ENCODE measurements at places on chromosomes 12 and 14.
A peak's percentile ranks its signal among the peaks of the same experiment; 100 is the strongest.

- no peak for DNase-seq
These were observed 4.7 kb downstream of the LIN52 start for GRCh38 chr14:74089251-74090020.

GRCh38 chr12:65881965-65882413, 57.7 kb downstream of the HMGA2 start:
- no peak for DNase-seq

DNA sequence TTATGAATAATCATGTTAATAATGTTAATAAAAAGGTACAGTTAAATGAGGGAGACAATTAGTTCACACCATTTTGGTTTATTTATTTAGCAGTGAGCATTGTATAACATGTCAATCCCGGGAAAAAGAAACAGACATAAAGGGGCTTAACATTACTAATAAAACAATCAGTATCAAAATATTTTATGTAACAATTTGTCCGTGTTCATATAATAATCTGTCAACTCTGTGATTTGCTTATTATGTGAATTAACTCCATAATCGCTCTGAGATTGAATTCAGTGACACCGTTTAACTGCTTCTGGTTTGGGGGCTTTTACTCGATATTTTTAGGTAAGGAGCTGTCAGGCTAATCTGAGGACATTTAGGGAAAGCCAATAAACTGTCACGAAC, 95.8 kb upstream of the HMGA2 start:
- no peak for DNase-seq

- DNase-seq, result no peak
These were observed 133.6 kb upstream of the SLC38A2 start for GRCh38 chr12:46506198-46506597.

DNA sequence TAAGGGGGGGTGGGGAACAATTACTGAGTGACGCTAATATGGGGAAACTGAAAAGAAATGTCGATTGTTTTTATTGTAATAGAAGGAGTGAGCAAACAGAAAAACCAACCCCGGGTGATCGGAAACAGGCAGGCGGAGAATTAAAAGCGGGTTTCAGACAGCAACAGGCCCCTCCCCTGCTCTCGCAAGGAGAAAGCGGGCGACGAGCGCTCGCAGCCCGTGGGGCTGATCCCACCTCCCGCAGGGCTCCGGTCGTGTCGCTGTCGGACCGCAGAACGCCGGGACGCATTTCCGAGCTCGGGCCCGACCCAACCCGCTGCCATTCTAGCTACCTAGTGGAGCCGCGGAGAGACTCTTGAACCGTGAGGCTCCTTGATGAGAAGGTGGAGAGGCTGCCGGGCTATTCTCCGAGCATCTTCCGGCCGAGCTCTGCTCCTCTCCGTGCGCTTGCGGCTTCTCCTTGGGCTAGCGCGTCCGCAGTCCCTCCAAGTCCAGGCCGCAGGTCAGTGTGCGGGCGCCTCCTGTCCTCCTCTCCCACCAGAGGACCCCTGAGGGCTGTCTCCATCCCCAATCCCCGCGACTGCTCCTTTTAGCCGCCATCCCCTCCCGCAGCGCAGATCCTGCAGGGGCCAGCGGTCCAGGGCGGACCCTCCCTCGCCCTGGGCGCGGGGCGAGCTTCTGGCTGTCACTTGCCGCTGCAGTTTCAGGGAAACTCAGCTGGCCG, 4.1 kb upstream of the PAX9 start:
- DNase-seq, result no peak

DNA sequence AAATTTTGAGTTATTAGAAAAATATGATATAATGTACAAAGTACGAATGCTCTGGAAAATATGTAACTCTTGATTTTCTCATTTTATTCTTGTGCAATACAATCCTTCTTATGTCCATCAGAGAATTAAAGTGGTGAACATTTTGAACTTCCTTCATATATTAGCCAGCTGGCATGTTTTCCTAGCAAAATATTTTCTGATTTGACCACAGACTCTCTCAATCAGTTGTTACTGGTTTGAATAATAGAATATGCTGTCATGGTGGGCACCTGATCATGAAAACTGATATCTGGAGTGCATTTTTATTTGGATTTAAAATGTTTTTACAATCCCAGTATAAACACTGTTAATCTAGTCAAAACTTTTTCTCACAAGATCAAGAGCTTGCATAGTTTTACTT, 24.2 kb downstream of the PARPBP start:
- DNase-seq, result no peak

DNA sequence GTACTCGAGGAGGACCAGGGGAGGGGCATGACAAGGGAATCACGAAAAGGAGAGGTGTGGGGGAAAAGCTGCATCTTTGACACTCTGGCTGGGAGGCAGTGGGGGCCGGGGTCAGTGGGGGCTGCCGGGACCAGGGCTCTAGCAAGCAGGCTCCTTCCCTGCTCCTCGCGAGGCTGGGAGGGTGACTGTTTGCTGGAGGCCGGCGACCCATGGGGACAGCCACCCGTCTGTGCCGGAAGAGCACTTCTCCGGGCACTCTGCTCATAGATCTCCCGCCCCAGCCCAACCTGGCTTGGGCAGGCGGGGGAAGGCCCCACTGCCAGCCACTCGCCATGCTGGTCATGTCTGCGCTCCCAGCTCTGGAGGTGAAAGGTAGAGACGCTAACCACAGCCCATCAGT, 130.7 kb downstream of the RBM19 start:
- DNase-seq, result no peak

DNA sequence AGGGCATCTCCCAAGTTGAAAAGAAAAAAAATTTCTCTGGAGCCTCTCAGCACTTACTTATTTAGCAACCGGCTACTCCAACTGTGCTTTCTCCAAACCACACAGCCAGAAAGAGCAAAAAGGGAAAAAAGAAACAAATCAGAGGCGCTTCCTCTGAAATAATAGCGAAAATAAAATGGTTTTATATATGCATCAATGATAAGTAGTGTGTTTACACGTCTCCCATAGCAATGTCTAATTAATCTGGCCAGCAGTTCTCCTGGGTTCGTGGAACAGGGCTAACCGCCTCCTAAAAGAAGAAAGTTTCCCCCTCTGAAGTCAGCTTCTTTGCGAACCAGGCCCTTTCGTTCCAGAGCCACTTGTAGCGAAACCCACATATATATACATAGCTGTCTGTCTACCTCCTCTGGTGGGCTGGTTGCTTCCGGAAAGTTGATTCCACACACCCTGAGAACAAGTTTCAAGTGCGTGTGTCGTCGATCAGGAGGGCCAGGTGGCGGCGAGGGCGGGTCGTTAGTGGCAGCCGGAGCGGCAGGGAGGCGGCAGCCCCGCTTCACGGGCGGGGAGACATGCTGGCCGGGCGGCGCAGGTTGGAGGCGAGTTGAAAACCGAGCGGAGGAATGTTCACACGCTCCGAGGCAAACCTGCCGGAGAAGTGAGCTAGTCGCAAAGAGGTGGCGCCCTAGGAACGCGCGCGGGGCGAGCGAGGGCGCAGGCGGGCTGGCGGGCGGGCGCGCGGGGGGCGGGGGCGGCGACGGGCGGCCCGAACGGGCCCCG, 2.7 kb downstream of the PTHLH start:
- DNase-seq, result no peak

GRCh38 chr12:52807544-52808470, 6.1 kb downstream of the KRT4 start:
- DNase-seq, result no peak

- DNase-seq, result no peak
These were observed 38.3 kb downstream of the NIN start for GRCh38 chr14:50792634-50793068.

DNA sequence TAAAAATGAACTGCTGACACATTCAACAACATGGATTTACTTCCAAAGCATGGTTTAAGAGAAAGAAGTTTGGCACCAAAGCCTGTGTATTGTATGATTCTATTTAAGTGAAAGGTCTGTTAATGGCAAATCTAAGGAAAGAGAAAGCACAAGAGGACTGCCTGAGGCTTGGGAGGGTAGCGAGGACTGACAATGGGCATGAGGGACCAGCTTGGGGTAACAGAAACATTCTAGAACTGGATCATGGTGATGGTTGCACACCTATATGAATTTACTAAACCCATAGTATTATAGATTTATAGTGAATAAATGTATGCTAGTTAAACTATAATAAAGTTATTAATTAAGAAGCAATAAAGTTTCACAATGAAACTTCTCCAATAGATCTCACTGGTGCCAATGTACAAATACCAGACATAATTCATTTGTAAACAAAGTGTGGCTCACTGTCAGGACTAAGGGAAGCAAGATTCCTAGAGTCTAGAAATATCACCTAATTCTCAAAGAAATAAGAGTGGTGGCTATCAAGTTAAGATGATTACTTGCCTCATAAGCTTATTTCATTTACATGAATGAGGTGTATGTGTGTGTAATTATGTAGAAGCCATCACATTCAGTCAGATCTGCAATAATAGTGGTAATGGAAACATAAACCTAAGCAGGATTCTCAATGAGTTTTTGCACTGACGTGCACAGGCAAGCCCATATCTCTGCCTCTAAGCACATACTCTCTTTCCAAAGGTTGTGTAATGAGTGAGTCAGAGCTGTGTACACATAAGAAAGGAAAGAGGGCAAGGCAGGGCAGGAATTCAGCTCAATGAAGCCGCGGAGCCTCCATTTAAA, 353.4 kb downstream of the KCNH5 start:
- peak; percentile 39 for DNase-seq

DNA sequence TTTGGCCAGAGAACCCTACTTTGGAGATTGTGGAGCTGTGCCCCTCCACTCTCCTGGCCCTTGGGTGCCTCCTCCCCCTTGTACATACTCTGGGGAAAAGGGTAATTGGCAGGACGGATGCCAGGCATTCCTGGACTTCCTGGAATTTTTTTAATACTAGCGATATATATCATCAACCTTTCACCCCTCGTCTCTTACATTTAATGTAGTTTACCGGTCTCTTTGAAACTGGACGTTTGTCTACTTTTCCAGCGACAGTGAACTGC, 767 bp upstream of the CRY1 start:
- no peak for DNase-seq

DNA sequence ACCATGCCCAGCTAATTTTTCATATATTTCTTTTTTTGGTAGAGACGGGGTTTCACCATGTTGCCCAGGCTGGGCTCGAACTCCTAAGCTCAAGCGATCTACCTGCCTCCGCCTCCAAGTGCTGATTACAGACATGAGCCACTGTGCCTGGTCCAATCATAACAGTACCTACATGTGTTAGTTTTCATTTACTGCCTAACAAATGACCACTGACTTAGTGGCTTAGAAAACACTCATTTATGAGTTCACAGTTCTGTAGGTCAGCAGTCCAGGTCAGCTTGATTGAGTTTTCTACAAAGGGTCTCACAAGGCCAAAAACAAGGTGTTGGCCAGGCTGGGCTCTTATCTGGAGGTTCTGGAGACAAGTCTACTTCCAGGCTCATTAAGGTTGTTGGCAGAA, 60.6 kb downstream of the RNFT2 start:
- no peak for DNase-seq

DNA sequence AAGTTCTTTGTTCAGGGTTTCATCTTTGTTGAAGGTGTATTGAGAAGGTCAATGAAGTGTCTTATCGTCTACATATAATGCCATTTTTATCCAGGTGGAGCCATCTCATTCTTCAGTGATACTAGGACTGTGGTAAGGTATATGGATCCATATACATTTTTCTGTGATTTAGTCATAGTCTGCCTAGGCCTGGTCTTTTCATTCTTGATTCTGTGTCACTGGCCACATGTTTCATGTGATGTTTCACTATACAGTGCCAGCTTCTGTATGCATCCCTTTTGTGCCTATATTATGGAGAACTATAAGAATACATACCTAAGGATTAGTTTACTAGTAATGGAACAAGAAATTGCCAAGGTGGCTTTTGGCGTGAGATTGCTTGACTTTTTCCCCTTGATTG, 40.5 kb downstream of the VEZT start:
- DNase-seq, result no peak

DNA sequence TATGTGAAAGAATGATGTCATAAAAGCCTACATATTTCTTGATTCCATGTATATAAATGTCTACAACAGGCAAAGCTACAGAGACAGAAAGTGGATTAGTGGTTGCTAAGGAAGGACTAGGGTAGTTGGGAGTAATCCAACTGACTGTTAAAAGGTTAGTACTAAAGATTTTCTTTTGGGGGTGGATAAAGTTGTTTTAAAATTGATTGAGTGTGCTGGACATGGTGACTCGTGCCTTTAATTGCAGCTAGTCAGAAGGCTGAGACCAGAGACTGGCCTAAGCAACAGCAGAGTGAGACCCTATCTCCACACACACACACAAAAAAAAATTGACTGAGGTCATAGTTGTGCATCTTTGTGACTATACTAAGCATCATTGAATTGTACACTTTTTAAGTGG, 234.3 kb downstream of the C12orf50 start:
- no peak for DNase-seq

DNA sequence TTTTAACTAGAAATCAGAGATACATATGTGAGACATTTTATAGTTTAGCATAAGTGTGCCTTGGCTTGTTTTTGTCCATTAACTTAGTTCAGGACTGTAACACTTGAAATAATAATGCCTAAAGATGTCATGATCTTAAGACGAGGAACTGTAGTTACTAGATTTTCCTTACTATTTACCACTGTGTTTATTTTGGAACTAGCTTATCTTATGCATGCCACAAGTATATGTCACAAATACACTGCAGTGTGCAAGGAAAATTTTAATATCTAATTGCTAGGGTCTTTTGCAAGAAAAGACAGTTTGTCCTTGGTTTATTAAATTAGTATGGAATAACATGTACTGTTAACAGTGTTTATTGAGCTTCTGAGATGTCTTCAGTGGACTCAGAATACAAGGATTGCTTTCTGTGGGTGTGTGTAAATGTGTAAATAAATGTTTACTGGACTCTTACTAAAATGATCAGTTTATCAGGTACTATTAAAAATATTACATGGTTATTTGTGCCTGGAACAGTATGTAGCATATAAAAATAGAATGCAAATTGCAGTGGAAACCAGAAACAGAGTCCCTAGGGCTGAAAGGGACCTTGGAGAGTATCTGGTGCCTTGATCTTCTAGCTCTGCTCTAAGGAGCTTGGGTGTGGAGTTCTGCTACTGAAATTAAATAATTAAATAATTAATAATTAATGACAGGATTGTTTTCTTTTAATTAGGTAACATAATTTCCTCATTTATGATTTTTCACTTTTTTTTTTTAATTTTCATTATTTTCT, 58.1 kb downstream of the FGD4 start:
- no peak for DNase-seq

- no peak for DNase-seq
These were observed 214.5 kb downstream of the BTG1 start for GRCh38 chr12:91931111-91931510.

- DNase-seq, result no peak
These were observed 36.2 kb upstream of the MDM1 start for GRCh38 chr12:68368327-68368726.

- DNase-seq, result no peak
These were observed 17.5 kb upstream of the BEGAIN start for GRCh38 chr14:100604709-100605108.

DNA sequence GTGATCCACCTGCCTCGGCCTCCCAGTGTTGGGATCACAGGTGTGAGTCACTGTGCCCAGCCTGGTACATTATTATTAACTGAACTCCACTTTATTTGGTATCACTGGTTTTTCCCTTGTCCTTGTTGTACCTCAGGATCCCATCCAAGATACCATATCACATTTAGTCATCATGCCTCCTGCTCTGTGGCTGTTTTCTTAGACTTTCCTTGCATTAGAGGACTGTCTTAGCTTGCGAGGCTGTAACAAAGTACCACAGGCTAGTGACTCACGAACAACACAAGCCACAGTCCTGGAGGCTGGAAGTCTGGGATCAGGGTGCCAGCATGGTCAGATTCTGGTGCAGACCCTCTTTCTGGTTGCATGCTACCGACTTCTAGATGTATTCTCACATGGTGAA, 12.2 kb downstream of the KLC1 start:
- DNase-seq, result no peak

Measured in NCI-H1417 treated with DMSO at 0.1 percent for 48 hours (cell line).